ENCODE measurements at places on chromosomes 13 and 19.
A peak's percentile ranks its signal among the peaks of the same experiment; 100 is the strongest.

DNA sequence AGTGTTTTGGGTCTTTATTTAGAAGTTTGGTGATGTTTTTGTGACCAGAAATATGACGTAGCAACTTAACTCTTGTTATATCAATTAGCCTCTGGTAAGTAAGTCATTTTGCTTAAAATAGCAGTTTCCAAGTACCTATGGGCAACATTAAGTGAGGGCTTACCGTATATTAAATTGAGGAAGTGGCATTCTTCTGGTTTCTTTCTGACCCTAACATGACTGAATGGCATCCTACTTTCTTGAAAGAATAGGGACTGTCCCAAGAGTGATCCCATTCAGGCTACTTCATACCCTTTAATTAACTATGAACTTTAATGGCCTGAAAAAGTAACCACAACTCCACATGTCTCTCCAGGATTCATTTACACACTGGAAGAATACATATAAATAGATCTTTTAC, 106.6 kb downstream of the MZT1 start:
- no peak for DNase-seq

DNA sequence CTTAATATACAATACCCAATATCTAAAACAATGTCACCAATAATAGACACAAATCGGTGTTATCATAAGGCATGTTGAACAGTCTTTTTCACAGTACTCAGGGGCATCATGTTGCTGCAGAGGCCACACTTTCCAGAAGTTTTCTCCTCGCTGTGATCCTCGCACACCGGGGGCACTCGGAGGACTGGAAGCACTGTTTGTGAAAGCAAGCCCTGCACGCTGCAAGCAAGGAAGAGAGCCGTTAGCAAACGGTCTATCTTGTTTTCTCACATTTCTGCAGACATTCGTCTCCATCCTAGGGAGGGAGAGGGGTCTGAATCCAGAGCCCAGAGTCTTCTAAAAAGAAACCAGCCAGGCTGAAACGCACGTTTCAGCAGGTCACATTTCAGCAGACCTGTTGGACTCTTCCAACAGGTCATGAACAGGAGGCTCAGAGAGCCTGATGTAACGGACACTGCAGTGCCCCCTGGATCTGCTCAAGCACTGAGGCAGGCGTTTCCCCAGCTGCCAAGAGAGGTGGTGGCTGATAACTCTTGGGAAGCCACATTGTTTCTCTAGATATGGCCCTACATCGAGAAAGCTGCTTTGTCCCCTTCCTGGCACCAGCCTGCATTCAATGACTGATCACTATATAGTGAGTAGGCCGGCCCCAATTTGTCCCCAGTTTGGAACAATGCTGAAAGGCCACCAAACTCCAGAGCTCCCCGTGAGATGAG, 43.6 kb downstream of the RUBCNL start:
- DNase-seq, result no peak

DNA sequence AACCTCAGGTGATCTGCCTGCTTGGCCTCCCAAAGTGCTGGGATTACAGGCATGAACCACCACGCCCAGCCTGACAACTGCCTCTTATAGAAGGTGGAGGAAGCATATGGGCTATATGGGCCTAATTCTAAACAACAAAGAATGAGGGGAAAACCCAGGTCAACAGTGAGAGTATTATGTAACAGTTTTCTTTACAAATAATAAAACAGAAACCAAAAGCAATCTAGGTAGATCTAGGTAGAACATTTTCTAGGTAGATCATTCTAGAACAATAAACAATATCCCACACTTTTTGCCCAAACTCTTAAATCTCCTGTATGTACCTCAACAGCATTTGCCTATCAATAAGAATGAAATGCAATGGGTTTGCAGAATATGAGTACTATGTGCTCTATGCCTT, 267.4 kb downstream of the ABCC4 start:
- no peak for DNase-seq

GRCh38 chr19:35032356-35032865, 2.1 kb downstream of the SCN1B start:
- no peak for DNase-seq

DNA sequence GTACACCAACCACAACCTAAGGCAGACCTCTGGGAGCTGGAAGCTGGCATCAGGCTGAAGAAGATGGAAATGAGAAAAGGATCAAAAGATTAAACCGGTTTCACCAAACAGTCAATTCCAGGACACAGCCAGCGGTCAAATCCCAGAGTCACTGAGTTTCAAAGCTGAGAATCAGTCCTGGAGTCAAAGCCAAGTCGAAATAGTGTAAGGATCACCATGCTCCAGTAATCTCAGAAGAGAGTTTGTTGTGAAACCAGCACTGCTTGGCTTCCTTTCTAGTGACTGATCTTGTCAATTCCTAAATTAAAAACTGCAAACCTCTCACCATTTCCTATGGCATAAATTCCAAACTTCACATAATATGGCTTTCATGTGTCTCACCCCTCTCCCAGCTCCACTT, 198.8 kb downstream of the GPC6 start:
- DNase-seq, result no peak

DNA sequence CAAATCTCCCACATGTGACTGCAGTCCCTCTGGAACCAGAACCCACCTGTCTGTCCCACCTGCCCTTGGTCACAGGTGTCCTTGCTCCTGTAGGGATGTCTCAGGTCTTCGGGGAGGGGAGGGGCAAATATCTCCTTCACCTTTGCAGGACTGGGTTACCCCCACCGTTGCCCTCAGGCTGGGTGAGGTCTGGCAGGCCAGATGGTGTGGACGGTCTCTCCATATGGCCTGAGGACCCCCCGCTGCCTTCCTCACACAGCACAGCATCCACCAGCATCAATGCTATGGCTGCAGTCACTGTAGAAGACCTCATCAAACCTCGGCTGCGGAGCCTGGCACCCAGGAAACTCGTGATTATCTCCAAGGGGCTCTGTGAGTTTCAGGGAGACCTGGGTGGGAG, 10.0 kb downstream of the SLC5A5 start:
- DNase-seq, result no peak

DNA sequence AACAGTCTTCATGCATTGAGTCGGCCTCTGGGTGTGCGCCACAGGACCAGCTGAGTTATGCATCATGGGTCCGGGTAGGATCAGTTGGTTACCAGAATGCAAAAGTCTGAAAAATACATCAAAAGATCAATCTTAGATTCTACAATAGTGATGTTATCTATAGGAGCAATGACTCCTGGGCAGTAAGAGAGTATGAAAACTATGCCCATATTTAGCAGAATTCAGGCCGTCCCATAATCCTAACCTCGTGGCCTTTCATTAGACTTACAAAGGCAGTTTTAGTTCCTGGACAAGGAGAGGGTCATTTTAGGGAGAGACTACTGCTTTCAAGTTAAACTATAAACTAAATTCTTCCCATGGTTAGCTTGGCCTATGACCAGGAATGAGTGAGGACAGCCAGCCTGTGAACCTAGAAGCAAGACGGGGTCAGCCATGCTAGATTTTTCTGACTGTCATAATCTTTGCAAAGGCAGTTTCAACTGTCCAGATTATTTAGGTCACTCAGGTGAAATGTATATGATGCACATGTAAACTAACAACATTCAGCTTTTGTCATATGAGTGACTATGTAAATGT, 11.8 kb upstream of the CDADC1 start:
- no peak for DNase-seq

DNA sequence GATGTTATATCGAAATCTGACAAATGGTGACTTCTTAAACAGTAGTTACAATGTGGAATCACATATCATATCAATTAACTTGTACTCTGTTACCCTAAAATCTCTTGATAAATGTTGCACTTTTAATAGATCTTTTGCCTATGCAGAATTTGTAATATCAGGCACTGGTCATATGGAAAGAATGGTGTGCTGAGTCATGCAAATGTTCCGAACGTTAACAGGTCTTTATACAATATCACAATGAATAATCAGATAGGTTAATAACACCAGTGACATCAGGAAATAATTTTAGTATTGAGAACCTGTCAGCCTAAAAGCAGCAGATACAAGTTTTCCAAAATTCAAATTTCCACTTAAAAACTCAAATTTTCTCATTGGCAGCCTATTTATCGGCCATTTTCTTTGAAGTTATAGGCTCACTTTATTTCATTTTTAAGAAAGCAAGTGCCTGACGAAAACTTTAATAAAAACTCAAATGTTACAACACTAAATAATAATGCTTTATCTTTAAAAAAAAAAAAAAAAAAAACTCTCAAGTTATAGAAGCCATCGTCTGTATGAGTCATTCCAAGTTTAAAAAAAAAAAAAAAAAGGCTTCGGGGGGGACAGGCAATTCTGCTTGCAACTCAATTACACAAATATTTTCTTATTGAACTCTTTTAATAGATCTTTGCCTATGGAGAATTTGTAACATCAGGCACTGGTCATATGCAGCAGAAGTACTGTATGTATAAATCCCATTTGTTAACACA, 180.9 kb downstream of the DIAPH3 start:
- no peak for DNase-seq

GRCh38 chr13:113561417-113562084, 23.0 kb upstream of the TFDP1 start:
- DNase-seq, result peak; percentile 80

DNA sequence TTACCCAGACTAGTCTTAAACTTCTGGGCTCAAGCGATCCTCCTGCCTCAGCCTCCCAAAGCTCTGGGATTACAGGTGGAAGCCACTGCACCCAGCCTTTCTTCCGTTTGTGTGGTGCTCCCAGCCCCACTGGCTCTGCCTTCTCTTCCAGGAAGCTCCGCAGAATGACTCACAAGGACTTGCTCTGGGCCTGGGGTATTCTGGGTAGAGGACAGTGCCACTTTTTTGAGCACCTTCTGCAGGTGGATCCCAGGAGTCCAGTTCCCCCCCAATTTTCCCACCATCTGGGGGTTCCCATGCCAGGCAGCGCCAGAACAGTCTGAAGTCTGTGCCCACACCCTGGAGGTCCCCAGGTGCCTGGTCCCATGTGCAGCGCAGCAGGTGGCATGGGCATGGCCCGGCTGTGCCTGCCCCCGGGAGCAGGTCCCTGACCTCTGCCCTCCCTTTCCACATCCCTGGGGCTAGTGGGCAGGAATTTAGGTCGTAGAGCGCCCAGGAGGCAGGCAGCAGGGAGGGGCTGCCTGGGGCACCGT, 1.6 kb downstream of the REEP6 start:
- no peak for DNase-seq

- DNase-seq, result no peak
Observed at GRCh38 chr13:95276037-95276505, 25.2 kb downstream of the ABCC4 start.

GRCh38 chr13:86563308-86563707, 764.1 kb upstream of the SLITRK6 start:
- no peak for DNase-seq

DNA sequence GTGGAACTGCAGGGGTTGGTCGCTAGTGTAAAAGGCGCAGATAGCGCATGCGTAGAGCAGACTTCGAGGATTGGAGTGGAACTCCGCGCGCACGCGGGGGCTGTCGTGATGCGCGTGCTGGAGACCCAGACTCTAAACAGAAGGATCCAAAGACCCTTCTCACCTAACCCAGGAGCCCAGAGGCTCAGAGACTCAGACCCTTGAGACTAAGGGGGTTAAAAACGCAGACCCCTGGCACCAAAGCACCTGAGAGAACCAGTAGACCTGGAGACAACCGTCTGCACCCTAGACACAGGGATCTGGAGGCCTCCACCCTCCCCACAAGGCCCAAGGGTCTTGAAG, 567 bp upstream of the CTU1 start:
- no peak for DNase-seq

DNA sequence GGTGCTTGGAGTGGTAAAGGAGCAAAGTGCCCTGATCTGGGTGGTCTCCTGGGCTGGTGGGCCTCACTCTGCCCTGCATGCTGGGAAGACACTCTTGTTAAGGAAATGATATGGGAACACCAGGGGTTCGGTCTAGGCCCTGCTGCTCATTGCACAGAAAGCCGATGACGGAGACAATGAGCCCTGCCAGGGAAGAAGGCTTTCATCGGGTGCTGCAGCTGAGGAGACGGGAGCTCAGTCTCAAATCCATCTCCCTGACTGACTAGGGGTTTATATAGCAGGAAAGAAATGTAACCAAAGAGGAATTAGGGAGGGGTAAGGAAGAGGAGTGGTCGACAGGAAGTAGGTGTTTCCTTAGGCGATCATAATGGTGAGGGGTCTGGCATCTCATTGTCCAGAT, 253.4 kb downstream of the TEX29 start:
- no peak for DNase-seq

GRCh38 chr13:47334173-47334572, 437.3 kb upstream of the HTR2A start:
- DNase-seq, result peak; percentile 94

- DNase-seq, result no peak
Observed at GRCh38 chr13:26749285-26749684, 11.3 kb downstream of the GPR12 start.

- DNase-seq, result no peak
Observed at GRCh38 chr19:1513499-1514294, 878 bp upstream of the ADAMTSL5 start.

GRCh38 chr19:30722761-30723160, 350.6 kb downstream of the ZNF536 start:
- DNase-seq, result no peak

GRCh38 chr13:110592665-110593064, 22.7 kb upstream of the NAXD start:
- no peak for DNase-seq

GRCh38 chr13:79079351-79079839, 326.7 kb downstream of the RBM26 start:
- DNase-seq, result no peak

DNA sequence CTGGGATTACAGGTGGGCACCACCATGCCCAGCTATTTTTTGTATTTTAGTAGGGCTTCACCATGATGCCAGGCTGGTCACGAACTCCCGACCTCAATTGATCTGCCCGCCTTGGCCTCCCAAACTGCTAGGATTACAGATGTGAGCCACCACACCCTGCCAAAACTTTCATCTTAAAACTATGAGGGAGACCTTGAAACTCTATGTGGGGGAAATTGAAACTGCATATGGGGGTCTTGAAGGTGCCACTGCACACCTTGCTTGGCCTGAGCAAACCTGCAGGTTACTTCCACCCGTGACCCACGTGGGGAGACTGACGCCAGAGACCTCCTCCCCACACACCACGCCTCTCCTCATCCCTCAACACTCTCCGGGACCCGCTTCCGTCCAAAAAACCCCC, 15.6 kb downstream of the CILP2 start:
- DNase-seq, result no peak

GRCh38 chr13:78309497-78310180, 293.7 kb downstream of the POU4F1 start:
- no peak for DNase-seq

Data from vagina (tissue), 2 donors.